EH (cell line): ENCODE measurements at places on chromosomes 4 and X.

GRCh38 chrX:46653482-46653881, 79.9 kb downstream of the CHST7 start:
- DNase-seq, result no peak

- DNase-seq, result peak; percentile 53
These were observed at the start of gene XPNPEP2 for GRCh38 chrX:129738466-129739308. Gene XPNPEP2, plus strand, starts transcription at chrX:129738979. Its CDS starts 235 bp downstream, at chrX:129739214.

DNA sequence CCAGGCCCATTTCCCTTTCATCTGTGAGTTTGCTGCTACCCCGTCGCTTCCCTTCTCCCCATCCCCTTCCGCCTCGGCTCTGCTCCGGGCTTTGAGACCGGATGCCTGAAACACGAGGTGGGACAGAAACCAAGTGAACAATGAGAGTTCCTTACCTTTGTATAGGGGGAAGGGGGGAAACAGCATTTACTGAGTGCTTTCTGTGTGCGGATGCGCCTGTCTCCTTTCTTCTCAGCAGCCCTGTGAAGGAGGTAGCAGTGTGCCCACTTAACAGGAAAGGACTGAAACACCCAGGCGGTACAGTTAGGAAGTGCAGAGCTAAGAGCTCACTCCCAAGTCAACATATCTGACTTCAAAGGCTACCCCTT, 43.2 kb upstream of the TMSB15B start:
- DNase-seq, result peak; percentile 57

GRCh38 chr4:18803781-18804180, 782.2 kb upstream of the LCORL start:
- no peak for DNase-seq

GRCh38 chr4:127045861-127046260, 586.9 kb upstream of the INTU start:
- DNase-seq, result no peak

DNA sequence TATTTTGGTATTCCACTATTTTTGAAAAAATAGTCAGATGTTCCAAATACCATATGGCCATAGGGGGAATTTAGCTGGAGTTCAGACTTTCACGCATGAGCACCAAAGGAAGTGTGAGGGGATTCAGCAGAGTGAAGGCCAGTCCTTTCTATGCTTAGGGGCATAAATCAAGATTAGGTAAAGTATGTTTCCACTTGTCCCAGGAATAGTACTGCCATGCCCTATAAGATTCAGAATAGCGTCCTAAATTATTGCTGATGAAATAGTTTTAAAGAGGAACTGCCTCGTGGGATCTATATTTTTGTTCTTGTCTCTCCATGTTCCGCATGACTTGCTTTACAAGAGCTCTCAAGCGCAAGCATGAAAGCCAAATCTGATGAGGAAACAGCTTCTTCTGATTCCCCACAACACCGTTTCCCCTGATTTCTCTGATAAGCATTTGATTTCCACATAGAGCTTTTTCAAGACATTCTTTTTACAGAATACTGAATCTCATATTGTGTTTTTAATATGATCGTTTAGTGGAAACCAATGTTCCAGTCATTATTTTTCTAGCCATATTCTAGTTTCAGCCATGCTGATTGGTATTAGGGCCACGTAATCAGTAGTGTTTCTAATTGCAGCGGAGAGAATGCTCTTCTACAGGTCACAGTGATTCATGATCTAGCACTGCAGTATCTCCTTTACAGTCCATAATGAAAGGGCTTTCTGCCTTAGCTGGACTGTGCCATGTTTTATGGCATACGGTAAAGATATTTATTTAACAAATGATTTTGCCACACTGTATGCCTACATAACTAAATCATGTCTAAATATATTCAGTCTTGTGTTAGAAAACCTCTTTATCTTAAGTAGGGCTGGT, 492.3 kb downstream of the CENPC start:
- DNase-seq, result no peak

GRCh38 chr4:26729027-26729426, 131.6 kb upstream of the STIM2 start:
- no peak for DNase-seq

- no peak for DNase-seq
These were observed 8.8 kb downstream of the WDR13 start for GRCh38 chrX:48606091-48606490.

GRCh38 chr4:26432419-26432818, 57.9 kb downstream of the CCKAR start:
- DNase-seq, result no peak

DNA sequence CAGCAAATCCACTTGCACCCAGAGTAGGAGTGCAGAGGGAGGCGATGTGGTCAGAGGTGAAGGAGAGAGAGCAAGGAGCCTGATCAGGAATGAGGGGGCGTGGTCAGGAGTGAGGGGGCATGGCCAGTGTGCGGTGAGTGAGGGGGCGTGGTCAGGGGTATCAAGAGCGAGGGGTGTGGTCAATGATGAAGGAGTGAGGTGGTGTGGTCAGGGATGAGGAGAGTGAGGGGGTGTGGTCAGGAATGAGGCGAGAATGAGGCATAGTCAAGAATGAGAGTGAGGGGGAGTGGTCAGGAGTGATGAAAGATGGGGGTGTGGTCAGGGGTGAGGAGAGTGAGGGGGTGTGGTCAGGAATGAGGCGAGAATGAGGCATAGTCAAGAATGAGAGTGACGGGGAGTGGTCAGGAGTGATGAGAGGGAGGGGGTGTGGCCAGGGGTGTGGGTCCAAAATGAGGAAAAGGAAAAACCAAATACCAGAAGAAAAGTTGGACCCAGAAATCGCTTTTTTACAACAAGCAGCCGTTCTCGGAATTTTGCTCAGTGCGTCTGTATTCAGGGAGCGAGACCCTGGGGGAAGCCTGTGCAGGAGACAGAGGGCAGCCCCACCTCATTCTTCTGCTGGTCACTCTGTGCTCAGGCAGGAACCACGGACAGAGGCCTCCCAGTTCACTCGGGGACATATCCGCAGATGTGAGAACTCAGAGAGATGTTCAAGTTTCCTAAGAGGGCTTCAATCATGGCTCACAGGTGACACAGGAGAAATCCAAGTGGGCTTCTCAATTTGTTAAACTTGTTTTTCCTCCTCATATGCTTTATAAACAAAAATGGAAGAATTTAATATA, 47.5 kb downstream of the MAGEA1 start:
- peak; percentile 43 for DNase-seq

DNA sequence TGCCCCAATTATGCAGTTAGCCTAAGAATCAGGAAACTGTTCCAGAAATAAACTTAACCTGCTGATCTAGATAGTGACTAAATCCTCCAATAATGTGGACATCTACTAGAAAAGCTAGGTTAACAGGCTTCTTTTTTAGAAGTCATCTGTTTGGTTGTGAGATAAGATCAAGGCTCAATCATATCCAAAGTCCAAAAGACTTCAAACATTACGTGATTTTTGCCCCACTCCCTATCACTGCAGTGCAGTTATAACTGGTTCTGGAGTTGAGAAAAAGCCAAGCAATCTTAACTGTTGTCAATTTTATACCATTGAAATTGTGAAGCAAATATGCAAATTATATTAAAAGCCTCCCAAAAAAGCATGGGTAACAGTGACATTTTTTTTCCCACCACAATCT, 781.4 kb downstream of the KLHL13 start:
- no peak for DNase-seq

- DNase-seq, result no peak
These were observed 2.5 kb upstream of the DUSP9 start for GRCh38 chrX:153644356-153645125.

- peak; percentile 32 for DNase-seq
These were observed 43.1 kb upstream of the RPS6KA3 start for GRCh38 chrX:20309806-20310205.

DNA sequence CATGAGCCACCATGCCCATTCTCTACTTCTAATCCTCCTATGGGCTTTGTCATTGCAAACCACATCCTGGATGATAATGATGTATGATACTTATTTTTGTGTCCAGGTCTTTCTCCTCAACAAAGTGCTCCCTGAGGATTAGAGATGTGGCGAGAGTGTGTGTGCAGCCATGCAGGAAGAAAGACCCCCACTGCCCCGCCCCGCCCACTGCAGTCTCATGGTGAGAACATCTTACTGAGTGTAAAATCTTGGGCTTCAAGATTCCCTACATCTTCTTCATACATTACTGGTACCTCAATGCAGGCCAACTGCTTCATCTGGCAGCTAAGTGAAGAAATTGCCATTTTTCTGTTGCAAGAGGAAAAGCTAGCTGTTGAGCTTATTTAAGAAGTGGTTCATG, 25.9 kb upstream of the MAP3K15 start:
- no peak for DNase-seq

DNA sequence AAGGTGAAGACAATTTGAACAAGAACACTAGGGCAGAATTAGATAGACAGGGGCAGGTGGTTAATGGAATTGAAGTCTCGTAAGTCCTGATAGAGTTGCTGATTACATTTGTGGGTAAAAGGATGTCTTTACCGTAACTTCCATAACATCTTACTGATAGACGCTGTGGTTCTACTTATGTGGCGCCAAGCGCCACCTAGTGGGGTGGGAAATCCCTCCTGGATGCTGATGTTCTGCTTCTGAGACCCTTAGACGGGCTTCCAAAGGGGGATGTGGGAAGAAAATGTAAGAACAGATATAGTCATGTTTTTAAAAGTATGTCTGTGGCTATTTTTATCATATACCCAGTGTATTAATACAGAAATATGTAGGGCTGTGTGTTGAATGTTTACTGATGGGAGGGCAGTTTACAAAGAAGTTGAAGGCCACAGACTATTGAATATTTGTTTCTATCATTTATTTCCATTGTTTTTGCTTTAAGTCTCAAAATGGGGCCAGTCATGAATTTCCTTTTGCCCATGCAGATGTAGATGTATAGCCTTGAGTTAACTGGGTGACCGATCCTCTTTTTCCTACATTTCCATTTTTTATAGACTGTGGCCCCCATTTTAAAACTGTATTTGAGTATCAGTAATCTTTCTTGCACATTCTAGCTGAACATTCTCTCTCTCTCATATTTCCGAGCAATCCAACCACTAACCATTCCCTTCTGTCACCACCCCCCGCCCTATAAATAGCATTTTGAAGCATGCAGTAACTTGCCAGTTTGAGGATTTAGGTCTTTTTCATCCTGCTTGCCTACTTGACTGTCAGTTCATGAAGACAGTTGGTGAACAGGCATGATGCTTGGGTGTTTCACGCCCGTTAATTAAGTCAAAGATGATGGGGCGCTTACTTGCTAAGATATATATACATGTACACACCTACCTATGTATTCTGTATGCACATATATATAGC, 12.1 kb upstream of the TLR8 start:
- peak; percentile 36 for DNase-seq

GRCh38 chr4:176717237-176717636, 75.5 kb downstream of the VEGFC start:
- DNase-seq, result no peak
